ENCODE measurements at places on chromosomes 13 and 19.

DNA sequence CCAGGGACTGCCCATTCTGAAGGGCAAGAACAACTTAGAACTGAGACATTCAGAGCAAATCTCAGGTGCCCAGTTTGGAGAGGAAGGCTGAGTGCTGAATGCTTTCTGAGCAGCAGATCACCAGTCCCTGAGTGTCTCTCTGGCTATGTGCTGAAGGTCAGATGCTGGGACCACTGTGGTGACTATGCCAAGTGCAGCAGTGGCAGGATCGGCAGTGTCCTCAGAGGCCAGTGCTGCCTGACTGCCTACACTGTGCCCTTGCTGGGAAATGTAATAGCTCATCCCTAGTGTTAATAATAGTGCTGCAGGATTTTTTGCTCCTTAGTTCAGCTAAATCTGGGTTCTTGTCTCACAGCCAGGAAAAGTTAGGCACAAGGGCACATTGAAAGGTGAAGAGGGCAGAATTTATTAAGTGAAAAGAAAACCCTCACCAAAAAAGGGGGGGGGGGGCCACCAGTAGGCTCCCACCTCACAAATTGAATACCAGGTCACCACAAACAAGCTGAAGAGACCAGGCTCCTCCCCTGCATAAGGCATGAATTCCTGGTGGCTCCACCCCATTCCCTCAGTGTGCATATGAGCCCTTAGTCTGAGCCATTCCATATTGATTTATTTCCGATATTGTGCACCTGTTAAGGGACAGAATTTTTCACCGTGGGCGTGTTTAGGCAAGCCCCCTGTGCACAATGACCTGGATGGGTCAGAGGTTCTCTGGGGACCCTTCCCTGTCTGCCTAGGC lies 18.5 kb downstream of the RFXAP start:
- no peak for DNase-seq

DNA sequence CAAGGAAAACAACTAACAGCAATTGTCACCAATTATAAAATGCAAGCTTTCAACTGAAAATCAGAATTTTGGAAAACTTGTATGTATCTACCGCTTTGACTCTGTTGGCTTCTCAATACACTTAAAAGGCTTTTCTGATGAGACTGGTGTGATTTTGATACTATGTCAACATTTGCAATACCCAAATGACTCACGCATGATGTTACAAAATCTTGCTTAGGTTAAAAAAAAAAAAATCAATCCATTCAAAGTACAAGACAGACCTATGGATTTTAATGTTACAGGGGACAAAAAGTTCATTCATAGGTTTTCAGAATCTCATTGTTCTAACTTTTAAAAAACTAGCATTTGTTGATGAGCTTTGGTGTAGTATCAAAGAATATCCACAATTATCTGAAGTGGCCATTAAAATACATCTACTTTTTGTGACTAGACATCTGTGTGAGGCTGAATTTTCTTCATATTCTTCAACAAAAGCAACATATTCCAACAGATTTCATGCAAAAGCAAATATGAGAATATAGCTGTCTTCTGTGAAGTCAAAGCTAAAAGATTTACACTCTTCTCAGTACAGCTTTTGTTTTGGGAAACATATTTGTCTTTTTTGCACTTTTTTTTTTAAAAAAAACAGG lies 10.7 kb downstream of the ELF1 start:
- no peak for DNase-seq

DNA sequence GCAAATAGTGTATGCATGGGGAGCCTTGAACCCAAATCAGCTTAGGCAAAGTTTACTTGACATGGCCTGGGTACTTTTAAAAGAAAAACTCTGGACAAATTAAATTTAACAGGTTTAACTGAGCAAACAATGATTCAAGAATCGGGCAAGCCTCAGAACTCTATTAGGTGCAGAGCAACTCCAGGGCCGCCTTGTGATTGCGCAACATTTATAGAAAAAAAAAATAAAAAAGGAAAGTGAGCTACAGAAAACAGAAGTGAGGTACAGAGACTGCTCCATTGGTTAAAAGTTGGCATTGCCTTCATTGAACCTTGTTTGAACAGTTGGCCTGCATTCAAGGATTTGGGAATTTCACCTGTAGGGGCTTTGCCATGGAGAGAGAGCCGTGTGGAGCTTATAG lies 421.0 kb upstream of the TSHZ3 start:
- DNase-seq = no peak

- DNase-seq = no peak
Observed at GRCh38 chr13:27295096-27295495, 24.5 kb downstream of the RASL11A start.

DNA sequence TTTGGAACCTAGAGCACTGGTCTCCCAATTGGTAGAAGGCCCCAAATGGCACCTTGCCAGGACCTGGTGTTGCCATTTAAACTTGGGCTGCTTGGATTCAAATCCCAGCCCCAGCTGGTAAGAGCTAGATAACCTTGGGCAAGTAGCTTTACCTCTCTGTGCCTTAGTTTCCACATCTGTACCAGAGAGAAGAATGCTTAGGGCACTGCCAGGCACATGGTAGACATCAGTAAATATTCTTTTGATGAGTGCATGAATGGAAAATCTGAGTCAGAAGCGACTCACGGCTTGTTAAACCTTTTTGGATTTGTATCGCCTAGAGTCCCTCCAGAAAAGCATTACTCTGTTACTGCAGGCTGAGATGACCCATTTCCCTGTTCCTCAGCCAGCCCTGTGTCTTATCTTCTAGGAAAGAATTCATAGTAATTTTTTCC lies 90.9 kb downstream of the SIPA1L3 start:
- DNase-seq = no peak

- peak; percentile 62 for DNase-seq
Observed at GRCh38 chr19:39223703-39224279, 19.7 kb upstream of the SYCN start.

DNA sequence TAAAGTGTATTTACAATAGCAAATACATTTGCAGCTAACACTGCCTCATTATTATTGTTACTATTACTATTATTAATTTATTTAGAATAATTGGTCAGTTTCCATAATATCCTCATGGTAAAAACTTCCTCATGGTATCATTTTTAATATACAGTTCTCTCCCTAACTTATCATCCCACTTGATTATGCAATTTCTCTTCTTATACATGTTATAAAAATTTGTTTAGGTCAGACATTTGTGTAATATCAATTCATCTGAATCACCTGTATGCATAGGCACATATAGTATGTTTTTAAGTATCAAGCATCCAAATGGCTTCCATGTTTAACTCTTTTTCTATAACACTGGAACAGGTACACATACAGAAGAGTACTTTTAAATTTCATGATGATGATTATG lies 210.8 kb upstream of the STARD13 start:
- no peak for DNase-seq

GRCh38 chr19:4911786-4912672 lies 2.7 kb downstream of the UHRF1 start:
- peak; percentile 57 for DNase-seq

DNA sequence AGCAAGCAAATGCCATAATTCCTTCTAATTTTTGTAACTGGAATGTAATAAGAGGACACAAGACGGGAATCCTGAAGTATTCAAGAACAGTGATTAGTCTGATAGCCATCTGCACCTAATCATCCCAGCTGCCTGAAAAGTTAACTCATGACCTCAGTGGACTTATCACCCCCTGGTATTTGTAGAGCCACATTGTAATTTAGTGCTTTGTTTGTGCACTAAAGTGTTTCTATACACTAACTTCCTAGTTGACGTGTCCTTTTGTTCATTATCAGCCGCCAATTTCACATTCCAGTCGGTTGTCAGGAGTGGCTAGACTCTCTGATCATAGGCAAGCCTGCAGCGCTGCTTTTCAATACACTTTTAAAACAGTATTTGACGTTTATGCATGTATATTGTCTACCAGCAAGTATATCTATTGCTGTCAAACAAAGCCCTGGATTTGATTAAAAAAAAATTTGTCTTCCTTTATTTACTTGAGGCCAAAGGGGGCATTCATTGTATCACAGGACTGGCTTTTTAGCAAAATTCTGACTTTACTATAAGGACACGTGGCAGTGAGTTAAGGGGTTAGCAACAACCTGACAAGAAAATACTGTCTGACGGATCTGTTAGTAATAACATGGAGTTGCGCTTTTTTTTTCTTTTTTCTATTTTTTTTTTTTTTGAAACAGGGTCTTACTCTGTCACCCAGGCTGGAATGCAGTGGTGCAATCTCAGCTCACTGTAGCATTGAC lies 10.4 kb upstream of the SOX21 start:
- DNase-seq = no peak

GRCh38 chr19:33698576-33699435 lies 77.1 kb downstream of the CHST8 start:
- DNase-seq = no peak

DNA sequence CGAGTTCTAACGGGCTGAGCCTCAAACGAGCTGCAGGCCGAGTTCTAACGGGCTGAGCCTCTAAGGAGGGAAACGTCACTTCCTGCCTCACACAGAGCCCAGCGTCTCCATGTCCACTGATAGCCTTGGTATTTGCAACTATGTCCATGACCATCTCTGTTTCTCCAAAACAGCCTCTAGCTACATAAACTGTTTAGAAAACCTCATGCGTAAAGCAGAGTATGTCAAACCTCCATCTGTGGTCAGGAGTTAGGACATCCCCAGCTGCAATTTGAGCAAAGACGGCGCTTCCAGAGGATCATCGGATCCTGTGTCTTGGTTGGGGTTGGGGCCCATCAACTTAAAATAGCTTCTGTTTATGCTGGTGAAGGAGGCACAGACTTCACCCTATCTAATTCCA lies 20.8 kb downstream of the RASA3 start:
- no peak for DNase-seq

GRCh38 chr19:3671680-3672574 lies 28.3 kb downstream of the PIP5K1C start:
- DNase-seq = peak; percentile 67

DNA sequence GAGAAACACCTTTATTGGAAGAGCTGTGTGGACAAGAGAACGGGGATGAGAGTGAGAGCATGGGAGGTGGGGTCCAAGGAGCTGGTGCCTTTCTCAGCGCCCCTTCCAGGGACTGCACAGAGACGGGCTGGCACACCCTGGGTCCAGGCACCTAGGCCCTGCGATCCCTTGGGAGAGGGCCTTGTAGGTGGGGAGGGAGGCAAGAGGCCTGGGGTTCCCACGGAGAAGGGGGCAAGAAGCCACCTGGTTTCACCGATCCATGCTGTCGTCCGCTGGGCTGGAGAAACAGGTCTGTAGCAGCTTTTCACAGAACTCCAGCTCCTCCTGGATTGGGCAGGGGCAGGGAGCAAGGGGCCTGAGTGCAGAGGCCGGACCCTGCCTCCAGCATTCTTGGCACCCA lies 3.5 kb upstream of the PPP6R1 start:
- DNase-seq = no peak

DNA sequence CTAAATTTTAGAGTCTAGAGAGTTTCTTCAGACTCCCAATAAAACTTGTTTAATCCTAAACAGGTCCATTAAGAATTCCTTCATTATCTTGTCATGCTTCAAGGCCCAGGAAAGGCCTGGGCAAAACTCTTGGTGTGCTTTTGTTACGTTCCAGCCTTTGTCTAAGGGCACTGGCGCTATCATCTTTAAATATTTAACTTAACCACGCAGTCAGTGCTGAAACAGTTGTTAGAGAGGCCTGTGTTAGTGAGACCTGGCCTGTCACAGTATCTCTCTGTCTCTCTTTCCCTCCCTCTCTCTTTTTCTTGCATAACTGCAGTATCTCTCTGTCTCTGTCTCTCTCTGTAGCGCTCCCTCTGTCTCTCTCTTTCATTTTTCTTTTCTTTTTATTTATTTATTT lies 8.2 kb upstream of the OR1M1 start:
- no peak for DNase-seq

- DNase-seq = peak; percentile 46
Observed at GRCh38 chr19:28553005-28553404, 659.9 kb downstream of the UQCRFS1 start.

DNA sequence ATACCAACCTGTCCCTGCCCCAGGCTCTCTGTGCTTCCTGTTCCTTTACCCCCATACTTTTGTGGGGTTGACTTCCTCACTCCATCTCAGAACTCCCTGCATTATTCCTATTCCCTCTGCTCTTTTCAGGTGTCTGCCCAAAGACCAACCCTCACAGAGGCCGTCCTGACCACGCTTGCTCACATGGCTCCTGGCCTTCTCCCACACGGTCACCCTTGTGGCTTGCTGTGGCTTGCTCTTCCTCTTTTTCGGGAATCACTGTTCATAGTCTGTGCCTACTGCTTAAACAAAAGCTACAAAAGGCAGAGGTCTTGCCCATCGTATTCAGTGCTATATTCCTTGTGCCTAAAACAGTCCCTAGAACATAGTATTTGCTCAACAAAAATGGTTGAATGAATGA lies 25.2 kb upstream of the ARGLU1 start:
- DNase-seq = no peak

GRCh38 chr13:28110414-28110813 lies 10.0 kb upstream of the FLT3 start:
- no peak for DNase-seq

DNA sequence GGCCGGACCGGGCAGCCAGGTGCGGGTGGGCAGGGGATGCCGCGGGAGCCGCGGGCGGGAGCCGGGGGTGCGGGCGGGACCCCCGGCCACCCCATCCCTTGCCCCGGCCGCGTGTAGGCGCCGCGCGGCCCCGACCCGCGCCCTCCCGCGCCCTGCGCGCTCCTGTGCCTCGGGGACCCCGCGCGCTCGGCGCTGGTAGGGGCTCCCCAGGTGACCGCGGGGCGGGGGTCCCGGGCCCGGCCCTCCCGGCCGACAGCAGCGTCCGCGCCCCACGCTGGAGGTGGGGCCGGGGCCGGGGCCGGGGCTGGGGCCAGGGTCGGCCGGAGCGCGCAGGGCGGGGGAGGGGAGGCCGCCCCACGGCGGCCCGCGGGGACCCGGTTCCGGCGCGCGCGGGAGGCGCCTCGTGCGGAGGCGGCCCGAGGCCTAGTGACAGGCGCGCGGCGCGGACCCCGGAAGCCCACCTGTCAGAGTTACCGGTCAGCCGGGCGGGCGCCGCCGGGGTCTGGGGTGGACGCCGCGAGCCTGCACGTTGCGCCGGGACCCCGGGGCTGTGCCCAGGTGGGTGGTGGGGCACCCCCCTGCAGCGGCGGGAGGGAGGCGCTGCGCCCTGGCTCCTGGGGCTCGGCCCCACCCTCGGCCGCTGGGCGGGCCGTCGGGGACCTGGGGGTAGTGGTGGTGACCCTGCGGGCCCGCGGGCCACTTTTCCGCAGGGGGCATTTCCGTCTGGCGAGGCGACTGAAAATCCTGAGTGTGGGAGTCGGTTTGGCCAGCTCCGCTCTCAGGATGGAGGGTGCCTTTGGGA lies 518 bp downstream of the TFDP1 start:
- peak; percentile 52 for DNase-seq

- no peak for DNase-seq
Observed at GRCh38 chr13:73579574-73580274, 520.9 kb downstream of the KLF5 start.

DNA sequence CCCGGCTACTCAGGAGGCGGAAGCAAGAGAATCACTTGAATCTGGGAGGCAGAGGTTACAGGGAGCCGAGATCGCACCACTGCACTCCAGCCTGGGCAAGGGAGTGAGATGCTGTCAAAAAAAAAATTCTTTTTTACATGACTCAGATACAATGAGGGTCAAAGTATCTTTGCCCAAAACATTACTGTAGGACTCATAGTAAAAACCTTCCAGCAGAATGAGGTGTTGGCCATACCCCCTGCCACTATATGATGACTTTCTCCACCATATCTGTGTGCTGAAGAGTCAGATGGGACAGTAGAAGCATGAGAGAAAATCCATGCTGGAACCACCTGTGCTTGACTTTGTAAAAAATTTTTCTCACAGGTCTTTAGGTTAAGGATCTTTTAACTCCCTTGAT lies 86.7 kb downstream of the COL4A2 start:
- DNase-seq = no peak

All from K562 (cell line).